Activated naive CD4-positive, alpha-beta T cell (primary cell): ENCODE measurements at places on chromosomes 2 and 18.
A peak's percentile ranks its signal among the peaks of the same experiment; 100 is the strongest.

- no peak for DNase-seq
Observed at GRCh38 chr2:240250985-240251847, 110.8 kb upstream of the OTOS start.

DNA sequence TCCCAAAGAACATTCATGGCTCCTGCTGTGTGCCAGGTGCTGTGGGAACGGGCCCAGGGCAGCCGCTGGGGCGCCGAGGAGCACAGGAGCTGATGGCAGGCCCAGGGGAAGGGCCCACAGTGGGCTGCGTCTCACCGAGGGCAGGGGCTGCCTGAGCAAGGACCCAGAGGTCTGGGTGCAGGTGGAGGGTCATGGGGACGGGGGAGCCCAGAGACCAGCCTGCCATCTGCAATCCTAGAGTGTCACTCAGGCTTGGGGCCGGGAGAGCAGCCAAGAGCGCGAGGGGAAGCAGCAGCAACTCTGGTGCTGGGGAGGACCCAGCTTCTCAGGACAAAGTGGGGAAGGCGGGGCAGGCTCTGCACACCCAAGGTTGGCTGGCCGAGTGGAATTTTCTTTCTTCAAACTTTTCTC is 207.4 kb downstream of the HDAC4 start:
- no peak for DNase-seq

- DNase-seq: peak; percentile 39
Observed at GRCh38 chr18:45879681-45880655, 54.5 kb downstream of the SIGLEC15 start.

DNA sequence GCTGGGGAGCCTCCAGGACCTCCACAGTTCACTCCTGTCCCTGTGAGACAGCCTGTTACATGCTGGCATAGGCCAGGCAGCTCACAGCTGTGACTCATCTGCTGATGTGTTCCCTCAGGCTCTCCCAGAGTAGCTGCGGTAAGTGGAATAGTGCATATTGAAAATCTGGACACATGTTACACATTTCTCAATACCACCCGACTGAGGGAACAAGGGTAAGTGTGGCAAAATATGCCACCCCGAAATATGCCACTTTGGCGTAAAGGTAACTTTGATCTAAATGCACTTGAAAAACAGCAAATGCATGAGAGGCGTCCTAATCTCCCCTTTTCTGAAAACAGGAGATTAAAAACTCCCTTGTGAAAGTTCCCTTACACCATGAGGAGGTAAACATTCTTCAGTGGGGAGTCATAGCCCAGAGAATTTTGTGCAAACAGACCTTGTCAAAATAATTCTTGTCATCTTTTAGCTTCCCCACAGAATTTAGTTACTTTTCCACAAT is 557.9 kb downstream of the CCDC85A start:
- no peak for DNase-seq

- DNase-seq: no peak
Observed at GRCh38 chr2:223824301-223824700, 13.1 kb downstream of the AP1S3 start.
